ENCODE measurements at places on chromosomes 3 and 15.

- DNase-seq, result no peak
Measured at GRCh38 chr3:15329046-15330005, 3.1 kb downstream of the SH3BP5 start.

DNA sequence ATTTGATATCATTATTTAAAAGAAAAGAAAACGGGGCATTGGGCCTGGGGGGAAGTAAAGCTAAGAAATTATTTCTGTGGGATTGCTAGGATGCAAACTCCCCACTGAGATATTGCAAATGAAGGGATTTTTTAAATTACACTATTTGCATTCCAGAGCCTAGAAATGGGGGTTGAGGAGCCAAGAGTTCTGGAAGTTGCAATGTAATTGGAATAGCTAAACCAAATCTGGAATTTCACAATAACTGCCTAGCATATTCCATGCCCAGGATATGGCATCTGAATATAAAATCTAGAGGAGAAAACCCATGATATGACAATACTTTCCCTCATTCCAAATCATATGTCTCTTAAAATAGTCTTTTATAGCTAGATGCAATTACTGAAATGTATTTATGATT, 93.0 kb downstream of the CADM2 start:
- no peak for DNase-seq

- DNase-seq, result no peak
Measured at GRCh38 chr15:29074045-29074444, 188.3 kb downstream of the APBA2 start.

DNA sequence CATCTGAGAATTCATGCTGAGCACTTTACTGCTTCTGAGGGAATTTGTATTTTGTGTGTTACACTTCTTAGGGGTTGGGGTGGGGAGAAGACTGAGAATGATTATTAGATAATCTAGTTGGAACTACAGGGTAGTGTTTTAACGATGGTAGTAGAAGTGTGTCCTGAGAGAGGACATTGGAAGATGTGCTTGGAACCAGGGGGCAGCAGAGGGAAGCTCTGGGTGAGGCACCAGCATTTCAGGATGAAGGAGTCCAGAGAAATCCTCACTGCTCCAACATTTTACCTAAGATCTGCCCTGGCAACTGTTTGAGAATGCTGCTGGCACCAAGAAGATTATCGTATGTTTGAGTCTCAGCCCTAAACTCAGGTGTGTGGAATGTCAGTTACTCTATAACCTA, 145.5 kb downstream of the SQOR start:
- DNase-seq, result no peak

- DNase-seq, result no peak
Measured at GRCh38 chr3:152737021-152737908, 97.7 kb upstream of the P2RY1 start.

- DNase-seq, result no peak
Measured at GRCh38 chr3:154228561-154229216, 95.6 kb downstream of the DHX36 start.

- no peak for DNase-seq
Measured at GRCh38 chr3:63523100-63523499, 129.4 kb upstream of the SNTN start.

- DNase-seq, result no peak
Measured at GRCh38 chr3:107641572-107642307, 119.0 kb downstream of the BBX start.

DNA sequence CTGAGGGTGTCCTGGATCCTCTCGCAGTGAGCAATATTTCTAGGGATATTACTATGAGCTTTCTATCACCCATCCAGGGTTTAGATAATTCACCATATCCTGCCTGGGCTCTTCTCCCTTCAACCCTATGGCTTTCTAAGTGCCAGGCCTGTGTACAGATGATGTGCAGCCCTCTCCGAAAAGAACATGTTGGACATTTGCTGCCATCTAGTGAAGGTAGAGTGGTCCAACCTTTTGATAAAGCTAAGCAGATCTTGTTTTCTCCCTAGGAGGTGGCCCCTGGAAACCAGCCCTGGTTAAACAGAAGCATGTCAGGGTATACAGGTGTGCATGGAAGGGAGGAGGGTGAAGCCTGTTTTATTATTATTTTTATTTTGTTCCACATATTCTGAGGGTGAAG, 27.9 kb upstream of the SCN10A start:
- no peak for DNase-seq

DNA sequence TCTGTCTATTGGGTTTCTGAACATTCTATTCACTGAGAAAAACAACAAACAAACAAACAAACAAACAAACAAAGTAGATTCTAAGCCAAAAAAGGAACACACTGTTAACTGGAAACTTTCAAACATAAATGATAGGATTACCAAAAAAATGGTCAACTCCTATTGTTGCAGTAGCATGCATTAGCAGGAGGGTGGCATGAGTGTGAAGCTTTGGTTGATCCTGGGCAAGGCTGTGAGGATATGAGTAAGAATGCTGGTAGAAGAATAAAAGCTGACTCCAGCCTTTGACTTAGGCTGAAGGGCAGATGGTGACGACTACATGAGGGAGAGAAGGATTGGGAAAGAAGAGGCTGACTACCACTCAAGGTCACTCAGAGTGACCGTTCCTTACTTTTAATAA, 810.3 kb downstream of the VGLL3 start:
- DNase-seq, result no peak

DNA sequence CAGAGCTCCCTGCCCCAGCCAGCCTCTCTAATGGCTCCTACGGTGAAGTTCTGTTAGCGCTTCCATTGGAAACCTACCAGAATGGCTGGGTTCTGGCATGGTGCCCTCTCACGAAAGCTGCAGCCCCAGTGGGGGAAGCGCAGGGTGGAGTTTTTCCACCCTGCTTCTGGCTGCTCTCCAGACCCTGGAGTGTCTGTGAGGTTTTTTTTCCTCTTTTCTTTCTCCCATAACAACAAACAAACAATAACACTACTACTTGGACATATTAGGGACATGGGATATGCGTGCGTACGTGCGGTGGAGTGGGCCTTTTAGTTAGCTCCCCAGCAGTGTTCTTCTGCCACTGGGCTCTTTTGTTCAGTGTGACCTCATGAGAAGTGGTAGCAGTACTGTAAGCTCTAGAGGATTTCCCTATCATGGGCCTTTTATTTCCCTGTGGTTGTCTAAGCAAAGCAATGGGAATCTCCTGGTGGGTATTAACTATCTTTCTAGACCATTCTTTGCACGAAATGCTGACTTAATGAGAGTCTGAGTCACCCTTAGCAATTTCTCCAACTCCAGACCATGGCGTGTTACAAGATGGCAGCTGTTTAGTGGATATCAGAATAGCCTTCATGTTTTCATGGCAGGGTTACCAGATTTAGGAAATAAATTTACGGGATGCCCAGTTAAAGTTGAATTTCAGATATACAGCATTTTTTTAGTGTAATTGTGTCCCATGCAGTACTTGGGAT, 161.9 kb downstream of the FNDC3B start:
- no peak for DNase-seq

GRCh38 chr3:124793054-124793739, 62.9 kb downstream of the UMPS start:
- no peak for DNase-seq

Measured in stimulated activated CD8-positive, alpha-beta memory T cell treated with anti-CD3 and anti-CD28 coated beads, Interleukin-4, amount 100 ng/mL, for 1 hour (primary cell).